Fibroblast of gingiva (primary cell): ENCODE measurements at places on chromosomes 5 and 9.

DNA sequence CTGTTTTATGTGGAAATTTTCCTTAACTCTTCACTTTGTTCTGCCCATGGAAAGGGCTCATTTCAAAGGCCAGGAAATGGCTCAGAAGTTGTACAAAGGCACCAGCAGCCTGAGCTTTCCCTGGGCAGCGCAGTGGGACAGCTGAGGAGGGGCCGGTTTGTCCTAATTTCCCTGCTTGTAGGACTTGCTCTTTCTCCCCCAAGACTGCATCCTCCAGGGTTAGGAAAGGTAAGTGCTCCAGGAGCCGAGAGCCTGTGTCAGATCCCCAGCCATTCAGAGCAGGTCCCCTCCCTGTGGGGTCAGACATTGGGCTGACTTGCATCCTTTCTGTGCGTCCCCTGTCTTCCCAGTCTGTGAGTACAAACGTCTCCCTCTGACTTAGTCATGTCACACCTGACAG, 43.5 kb downstream of the AGXT2 start:
- no peak for DNase-seq

DNA sequence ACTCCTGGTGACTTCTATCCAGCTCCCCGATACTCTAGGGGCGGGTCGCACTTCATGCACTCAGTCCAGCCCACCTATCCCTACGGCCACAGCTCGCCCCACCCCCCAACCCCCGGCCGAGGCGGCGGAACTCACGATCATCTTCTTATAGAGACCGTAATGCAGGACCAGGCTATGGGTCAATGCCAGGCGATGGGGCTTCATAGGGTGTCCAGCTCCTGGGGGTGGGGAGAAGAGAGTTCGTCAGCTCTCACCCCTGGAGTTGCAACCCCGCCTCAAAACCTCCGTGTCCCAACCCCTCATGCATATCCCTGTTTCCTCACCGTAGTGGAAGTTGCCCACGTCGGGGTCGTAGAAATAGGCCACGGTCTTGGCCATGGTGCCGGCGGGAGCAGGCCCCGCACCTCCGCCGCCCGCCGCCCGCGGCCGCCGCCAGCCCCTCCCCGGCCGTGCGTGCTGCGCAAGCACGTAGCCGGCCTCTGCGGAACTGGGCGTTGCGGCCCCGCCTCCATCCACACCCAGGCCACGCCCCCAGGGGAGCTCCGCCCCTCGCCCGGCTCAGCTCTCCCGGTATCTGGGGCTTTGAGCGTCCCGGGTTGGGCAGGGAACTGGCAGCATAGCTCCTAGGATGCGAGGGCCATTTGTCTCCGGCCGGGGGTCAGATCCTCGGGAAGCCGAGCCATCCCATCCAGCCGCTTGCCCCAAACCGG, at the start of the genes HDAC3 and RELL2:
TSS of gene HDAC3 (minus strand) at position 437 of the 710 bp plus-strand sequence. CDS start at position 378, 59 bp downstream.
TSS of gene RELL2 (plus strand) at position 585 of the 710 bp plus-strand sequence. CDS start 1,229 bp downstream, outside the sequence.
- peak; percentile 88 for DNase-seq

- no peak for DNase-seq
Observed at GRCh38 chr5:56490971-56491468, 257.9 kb upstream of the ANKRD55 start.

GRCh38 chr5:171969288-171969880, 37.1 kb downstream of the FBXW11 start:
- peak; percentile 44 for DNase-seq

DNA sequence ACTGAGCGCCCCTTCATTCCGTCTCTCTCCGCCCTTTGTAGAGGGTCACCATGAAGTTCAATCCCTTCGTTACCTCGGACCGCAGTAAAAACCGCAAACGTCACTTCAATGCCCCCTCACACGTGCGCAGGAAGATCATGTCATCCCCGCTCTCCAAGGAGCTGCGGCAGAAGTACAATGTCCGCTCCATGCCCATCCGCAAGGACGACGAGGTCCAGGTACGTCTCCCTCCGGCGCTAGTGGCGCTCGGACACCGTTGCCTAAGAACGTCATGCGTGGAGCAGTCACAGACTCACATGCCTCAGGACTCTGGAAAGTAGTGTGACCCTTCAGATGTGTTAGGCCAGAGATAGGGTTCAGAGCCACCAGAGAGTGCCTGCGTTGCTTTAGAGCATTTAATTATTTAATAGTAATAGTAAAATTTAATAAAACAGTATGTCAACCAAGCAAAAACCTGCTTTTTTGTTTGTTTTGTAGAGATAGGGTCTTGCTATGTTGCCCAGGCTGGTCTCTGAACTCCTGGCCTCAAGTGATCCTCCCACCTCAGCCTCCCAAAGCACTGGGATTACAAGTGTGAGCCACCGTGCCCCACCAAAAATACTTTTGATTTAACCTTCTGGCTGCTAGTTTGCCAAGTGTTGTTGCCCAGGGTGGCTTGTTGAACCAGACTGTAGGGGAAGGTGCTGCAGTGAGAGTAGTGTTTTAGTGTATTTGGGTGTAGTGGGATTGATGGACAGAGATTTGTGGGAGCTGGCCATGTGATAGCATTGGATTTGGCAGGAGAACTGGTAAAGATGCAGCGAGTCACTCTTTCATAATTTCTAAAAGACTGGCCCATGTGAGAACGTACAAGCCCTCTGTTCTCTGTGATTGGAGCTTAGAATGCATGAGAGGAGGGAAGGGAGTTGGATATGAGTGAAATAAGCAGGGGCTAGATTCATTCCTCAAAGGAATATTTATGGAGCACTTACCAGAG, 888 bp downstream of the RPL26L1 start:
- DNase-seq: no peak
